Fibroblast of skin of left quadriceps (primary cell): ENCODE measurements at places on chromosomes 5 and 9.

DNA sequence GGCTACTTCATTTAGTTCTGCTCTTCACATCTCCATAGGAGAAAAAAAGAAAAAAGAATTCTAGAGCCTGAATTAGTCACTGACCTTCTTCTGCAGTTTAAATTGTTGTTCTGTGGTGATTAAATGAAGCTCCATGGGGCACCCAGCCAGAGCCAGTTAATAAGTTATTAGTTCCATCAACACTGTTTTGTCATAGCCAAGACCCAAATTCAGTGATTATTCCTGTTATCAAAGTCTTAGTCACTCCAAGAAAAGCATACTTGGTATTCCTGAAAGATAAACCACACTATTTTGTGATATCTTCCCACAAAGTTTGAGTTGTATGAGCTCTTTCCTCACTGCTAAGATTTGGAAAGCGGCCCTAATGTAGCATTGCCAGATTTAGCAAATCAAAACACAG, 134.8 kb upstream of the RGMB start:
- peak; percentile 90 for DNase-seq

GRCh38 chr5:62828742-62829603, 250.4 kb downstream of the LRRC70 start:
- no peak for DNase-seq

GRCh38 chr5:168328814-168329213, 37.4 kb downstream of the WWC1 start:
- DNase-seq = no peak

DNA sequence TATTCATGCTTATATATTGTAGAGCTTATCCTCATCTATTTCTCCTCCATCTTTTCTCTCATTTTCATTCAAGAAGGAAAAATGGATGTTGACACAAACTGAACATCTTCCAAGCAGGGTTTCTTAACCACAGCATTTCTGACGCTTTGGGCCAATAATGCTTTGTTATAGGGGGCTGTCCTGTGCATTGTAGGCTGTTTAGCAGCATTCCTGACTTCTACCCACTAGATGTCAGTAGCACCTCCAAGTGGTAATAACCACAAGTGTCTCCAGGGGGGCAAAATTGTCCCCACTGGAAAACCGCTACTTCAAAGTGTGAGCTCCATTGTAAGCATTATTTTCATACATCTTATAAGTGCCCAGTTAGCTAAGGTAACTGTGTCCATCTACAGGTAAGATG, 2.6 kb upstream of the TXNDC8 start:
- DNase-seq = no peak

- no peak for DNase-seq
Measured at GRCh38 chr5:149317281-149318048, 27.8 kb upstream of the GRPEL2 start.

DNA sequence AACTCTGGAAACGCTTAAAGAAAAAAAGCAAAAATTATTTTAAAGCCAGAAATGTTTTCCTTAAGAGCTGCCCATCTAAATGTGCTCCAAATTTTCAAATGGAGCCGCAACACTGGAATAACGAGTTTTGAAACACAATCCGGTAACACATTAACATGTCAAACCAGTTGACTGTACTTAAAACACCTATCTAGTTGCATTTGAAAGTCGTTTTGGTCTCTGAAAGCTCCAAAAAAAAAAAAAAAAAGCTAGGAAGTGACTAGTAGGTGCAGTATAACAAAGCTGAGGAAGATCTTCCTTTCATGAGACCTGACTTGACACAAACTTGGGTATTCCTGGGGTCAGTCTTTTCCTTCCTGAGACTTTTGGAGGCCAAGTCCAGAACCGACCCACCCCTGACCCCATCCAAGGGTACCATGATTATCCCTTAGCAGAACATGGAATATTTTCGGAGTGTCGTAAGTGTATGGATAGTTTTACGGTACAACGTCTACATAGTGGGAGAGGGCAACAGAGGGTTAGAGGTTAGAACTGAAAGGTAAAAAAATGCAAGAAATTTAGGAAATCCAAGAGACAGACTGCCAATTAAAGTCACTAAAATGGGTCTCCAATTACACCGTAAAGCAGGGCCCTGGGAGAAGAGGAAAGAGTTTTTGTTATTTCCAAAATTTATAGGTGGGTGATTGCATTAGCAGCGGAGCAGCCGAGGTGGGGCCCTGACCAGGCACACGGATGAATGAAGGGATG, 812 bp downstream of the CETN3 start:
- DNase-seq = no peak

DNA sequence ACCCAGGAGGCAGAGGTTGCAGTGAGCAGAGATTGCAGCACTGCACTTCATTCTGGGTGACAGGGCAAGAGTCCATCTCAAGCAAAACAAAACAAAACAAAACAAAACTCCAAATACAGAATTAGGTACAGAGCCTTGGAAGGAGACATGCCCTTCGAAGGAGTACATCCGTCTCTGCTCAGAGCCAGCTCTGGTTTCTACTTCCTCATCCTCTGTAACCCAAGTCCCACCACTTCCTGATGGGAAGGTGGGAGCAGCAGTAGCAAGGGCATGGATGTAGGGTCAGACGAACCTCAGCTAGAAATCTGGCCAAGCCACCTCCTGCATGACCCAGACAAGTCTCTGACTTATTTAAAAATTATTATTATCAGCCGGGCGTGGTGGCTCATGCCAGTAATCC, 16.5 kb upstream of the STXBP1 start:
- no peak for DNase-seq

GRCh38 chr9:99607842-99608448, 213.7 kb upstream of the NR4A3 start:
- DNase-seq = no peak

DNA sequence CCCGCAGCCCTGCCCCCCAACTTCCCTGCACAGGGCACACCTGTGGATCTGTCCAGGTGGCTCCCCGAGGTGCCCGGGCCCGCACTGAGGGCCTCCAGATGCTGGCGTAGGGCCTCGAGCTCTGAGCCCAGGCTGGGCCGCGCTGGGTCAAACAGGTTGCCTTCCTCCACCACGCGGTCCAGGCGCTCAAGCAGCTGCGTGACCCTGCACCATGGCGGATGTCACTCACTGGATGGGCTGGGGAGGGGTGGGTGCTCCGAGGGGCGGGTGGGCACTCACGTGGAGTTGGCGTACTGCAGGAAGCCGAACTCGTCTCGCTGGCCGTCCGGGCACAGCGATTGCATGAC, 5.4 kb downstream of the ABCA2 start:
- DNase-seq = no peak

- DNase-seq = no peak
Measured at GRCh38 chr9:133186736-133187135, 22.3 kb downstream of the OBP2B start.

- DNase-seq = no peak
Measured at GRCh38 chr5:95283761-95284571, 928 bp downstream of the MCTP1 start.

GRCh38 chr9:89924611-89925010, 319.8 kb downstream of the GADD45G start:
- no peak for DNase-seq

GRCh38 chr9:37408933-37409710, 13.4 kb upstream of the GRHPR start:
- no peak for DNase-seq

DNA sequence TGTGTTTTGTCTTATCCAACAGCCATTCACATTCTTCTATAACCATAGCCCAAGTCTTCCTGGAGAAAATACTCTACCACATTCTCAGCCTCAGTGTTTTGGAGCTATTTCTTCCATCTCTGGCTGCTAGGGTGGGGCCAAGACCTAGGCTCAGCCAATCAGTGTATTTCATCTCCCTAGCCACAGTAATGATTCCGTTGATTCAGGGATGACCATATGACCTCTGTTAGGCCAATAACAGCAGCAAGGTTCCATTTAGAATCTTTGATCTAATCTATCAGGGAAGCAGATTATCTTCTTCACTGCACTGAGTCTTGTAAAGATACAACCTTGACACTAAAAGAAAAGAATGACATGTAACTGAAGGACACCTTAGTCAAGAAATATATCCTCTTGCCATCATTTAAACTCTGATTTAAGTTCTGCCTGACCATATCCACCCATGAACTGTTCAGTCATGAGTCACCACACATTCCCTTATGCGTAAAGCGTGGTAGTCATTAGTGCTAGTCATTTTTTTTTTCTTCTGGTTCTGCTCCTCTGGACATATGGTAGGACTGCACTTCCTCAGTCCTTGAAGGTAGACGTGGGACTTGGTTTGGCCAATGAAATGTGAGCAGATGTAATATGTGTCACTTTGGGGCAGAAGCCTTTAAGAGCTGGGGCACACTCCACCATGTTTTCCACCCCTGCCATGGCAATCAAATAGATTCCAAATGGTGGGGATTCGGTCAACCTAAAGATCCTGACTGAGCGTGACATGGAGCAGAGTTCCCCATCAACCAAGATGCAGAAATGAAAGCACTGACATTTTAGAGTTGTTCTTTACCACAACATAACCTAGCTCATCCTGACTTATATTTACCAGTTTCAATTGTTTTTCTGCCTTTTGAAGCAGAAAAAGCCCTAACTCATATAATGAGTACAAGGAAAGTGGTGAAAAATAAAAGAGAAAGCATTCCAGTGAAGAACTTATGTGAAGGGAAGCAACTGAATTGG, 12.7 kb upstream of the PRELID2 start:
- no peak for DNase-seq

- DNase-seq = no peak
Measured at GRCh38 chr5:42641336-42642005, 115.1 kb upstream of the CCDC152 start.

GRCh38 chr5:125209650-125210049, 463.2 kb upstream of the ZNF608 start:
- no peak for DNase-seq
